ENCODE measurements at places on chromosomes 1 and 21. TPM values are rescaled to one million over a fixed set of nuclear protein-coding genes. Genes with fewer than 3 reads are reported as not detected.

GRCh38 chr1:7753641-7754040 lies 17.5 kb upstream of the VAMP3 start:
- no peak for DNase-seq

DNA sequence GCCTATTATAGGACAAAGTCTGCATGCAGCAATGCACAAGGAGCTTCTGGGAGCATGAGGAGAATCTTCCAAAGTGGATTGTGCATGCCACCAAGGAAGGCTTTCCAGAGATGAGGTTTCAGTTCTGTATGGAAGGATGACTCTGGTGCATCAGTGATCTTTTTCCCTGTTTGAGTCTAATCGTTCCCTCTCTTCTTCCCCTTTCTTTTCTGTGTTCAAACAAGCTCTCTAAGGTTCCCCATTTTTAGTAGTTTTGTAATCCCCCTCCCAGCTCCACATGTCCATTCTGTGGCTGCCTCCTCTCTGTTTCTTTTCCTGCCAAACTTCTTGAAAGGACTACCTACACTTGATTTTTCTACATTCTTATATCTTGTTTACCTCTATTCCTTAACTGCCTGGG lies 43.3 kb upstream of the USP25 start:
- no peak for DNase-seq

DNA sequence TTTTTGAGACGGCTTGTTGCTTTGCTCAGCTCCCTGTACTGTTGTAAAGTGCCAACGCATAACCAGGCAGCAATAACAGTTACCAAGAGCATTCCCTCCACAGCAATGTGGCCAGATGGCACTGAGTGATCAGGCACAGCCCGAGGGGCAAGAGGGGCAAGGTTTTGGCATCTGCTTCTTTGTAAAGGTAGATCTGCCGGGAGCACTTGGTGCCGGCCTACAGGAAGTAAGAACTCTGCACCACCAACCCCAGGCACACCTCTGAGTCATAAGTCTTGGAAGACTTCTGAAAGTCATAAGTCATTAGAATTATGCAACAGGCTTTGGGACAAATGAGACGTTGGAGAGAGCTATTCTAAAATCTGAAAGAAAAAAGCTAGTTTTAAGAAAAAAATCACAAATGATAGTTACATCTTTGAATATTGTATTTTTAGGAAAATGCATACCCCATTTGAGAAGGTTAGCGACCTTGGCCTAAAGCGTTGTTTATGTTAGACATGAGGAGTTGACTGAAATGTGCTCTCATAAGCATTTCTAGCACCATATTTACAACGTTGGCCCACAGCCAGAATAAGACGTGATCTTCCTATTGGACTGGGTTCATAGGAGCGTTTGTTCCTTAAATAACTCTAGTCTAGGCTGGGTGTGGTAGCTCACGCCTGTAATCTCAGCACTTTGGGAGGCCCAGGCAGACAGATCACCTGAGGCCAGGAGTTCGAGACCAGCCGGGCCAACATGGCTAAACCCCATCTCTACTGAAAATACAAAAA lies 37.7 kb upstream of the MAP10 start:
- DNase-seq, result peak; percentile 74

- no peak for DNase-seq
Measured at GRCh38 chr1:191453487-191453886, 704.8 kb upstream of the RGS18 start.

The S1PR1 gene
- total RNA-seq, result 64.6 TPM

The SLC26A9 gene
- total RNA-seq, result not detected
